ENCODE measurements at places on chromosomes 3 and 15.

DNA sequence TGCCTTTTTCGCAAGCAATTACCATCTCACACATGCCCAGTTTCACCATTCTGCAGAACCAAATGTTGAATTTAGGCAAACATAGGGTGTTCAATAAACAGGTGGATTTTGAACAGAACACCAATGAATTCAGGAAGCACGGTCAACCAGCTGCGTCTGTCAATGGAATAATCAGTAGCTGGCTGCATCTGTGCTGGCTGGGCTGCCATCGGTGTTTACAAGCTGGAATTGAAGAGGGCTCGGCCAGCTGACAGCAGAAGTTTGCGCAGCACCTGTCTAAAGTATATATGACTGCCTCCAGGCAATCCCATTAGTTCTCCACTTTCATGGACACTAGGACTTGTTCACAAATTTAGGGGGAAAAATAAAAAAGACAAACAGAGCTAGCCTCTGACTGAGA is 996.4 kb upstream of the CFAP20DC start:
- no peak for DNase-seq

DNA sequence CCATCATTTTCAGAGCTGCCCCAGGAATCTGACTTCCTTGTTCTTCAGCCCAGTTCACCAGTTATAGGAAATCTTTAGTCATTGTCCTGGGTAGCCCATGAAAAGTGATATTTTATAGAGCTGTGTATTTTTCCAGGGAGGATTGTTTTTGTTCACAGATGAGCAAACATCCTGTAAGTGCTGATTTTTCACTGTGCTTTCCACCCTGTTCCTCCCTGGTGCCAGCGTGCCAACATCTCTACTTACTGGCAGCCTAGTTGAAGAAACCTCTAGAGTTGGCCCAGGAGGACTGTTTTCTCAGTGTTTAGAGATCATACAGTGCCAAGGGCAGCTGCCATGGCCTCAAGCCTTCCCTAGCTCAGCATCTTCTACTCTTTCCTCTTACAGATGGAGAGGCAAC is 41.3 kb downstream of the ST6GAL1 start:
- no peak for DNase-seq

- DNase-seq = no peak
Measured at GRCh38 chr3:88009066-88009465, 49.7 kb downstream of the CGGBP1 start.

DNA sequence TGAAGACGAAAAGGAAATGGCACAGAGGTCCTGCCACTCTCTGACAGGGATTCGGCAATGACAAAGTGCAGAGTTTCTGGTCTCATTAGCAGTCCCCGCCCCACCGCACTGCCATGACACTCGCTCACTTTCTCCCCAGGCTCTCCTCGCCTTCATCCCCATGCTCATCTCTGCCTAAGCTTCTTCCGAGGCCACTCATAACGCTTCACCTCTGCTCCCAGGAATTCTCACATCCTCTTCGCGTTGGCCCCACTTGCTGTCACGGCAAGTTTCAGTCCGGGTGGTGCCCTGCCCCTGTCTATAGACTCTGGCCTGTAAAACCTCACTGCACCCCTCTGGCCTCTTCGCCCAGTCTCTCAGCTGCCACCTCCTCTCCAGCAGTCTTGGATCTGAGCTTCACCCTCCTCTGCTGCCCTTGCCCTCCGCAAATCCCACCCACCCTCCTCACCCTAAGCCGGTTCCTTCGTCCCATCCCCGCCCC is 654 bp downstream of the RUBCN start:
- DNase-seq = peak; percentile 43

- DNase-seq = no peak
Measured at GRCh38 chr3:158769549-158769948, 32.3 kb upstream of the MFSD1 start.

DNA sequence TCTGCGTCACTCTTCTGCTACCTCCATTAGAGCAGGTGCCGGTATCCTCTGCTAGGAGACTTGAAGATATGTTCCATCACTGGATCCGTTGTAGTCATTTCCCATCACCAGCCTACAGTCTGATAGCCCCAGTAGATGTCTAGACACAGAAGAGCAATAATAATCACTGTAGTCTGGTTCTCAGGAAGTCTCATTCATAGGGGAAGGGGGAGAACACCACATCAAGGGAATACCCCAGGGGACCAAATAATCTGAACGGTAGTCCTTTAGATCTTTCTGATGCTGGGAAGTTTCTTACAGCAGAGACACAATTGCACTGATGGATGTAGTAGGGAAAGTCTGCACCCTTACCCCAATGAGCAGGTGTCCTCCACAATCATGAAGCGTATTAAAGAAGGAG is 595.0 kb downstream of the EPHA3 start:
- no peak for DNase-seq

DNA sequence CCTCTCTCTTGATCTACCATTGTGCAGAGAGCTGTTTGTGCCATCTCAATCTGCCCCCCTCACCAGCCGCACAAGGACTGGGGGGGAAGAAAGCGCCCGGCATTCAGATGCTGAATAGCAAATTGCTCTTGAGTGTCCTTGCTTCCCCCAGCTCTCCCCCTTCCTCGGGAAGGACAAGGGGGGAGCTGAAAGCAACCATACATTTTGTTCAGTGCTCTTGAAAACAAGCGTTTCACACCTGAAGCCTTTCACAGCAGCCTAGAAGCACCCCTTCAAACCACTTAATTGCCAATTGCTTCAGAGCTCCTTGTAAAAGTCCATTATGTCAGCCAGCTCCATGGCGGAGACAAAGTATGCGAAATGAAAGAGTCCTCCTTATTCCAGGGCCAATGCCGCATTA is 540.1 kb downstream of the NR2F2 start:
- DNase-seq = no peak

GRCh38 chr3:53137221-53137620 is 7.0 kb upstream of the RFT1 start:
- DNase-seq = no peak

- no peak for DNase-seq
Measured at GRCh38 chr15:60672400-60672799, 193.5 kb upstream of the ICE2 start.

DNA sequence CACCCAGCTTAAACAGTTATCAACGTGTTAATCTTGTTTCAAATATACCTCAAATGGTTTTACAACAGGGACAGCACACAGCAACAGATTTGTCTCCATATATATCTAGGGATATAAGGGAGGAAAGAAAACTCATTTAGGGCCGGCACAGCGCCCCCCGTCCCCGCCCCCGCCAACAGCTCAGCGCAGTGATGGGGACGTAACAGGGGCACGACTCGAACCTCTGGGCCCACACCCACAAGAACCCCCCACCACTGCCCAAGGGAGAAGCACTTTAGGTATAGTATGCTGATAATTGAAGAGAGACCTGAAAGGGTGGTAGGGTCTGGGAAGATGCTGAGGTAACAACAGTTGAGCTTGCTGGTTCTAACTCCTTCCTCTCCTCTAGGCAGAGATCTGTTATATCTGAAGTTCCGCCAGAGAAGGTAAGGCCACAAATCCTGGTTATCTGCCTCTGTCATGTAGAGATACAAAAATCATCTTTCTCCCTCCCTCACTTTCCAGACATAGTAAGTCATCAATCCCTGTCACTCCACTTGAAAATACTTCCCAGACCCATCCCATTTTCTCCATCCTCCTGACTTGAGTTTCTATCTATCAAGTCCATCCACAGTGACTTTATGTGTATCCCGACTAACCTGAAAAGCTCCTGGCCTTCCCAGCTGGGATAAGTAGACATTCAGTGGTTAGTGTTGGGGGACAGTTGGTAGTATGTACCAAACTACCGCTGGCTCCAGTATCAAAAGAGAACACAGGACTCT is 126.9 kb downstream of the PDZRN3 start:
- DNase-seq = no peak

DNA sequence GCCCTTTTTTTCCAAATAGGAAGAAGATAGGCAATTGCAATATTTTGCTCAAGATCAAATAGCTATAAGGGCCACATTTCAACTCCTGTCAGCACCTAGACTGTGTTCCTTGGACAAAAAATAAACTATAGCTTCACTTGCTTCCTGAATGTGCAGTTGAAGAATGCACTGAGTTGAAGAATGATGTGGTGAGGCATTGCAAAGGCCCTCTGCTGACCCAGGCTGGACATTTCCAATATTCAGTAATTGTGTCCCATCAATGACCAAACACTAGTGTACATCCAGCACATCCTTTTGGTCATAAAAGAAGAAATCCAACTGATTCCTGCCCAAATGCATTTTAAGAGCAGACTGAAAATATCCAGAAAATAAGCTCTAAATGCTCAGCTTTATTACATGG is 424.8 kb upstream of the TGFBR2 start:
- DNase-seq = no peak

DNA sequence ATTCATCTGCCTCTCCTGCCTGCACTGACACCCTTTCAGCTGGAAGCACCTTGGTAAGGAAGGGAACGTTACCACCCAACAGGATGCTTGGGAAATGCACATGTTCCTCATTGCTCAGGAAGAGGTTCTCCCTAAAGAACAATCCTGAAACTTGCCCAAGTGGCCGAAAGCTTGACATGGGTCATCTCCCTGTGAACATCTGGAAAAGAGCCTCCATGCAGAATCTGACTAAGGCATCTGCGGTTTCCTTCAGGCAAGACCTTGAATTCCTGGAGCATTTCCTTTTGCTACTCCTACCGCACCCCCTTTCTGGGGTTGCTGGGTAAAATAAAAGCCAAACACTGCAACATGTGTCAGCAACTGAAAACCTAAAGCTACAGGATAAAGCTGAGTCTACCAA is 68.7 kb upstream of the SNRK start:
- DNase-seq = no peak

DNA sequence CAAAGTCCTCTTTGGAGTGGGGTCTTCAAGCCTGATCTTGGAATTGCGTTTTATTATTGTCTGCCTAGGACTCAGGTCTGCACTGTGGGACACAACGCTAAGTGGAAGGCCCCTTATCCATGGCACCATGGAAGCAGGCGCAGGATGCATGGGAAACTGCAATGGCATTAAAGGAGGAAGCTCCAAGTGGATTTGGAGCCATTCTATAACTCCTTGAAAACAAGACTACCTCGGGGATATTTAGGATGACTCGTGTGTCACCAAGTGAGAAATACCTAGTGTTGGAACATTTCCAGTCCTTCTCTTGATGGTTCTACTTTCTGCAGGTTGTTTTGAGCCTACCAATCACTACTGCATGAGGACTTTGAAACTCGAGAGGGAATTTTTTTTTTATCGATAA is 126.6 kb upstream of the ZBED2 start:
- no peak for DNase-seq

DNA sequence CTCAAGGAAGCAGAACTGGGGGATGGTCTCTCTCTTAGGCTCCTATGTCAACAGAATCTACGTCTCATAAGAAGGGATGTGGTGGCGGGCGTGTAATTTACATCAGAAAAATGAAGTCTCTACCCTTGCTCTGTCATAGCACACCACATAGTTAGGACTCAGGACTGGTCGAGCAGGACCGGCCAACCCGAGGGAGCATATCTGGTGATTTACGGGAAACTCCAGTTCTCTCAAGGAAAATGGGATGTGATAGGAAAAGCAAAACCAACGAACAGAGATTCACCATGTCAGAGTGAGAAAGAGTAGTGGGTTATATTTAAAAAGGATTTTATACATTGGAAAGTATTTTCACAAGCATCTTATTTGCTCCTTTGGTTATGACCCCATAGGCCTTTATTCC is 54.7 kb downstream of the IGF2BP2 start:
- DNase-seq = no peak

- no peak for DNase-seq
Measured at GRCh38 chr3:143294188-143294587, 174.6 kb downstream of the CHST2 start.

DNA sequence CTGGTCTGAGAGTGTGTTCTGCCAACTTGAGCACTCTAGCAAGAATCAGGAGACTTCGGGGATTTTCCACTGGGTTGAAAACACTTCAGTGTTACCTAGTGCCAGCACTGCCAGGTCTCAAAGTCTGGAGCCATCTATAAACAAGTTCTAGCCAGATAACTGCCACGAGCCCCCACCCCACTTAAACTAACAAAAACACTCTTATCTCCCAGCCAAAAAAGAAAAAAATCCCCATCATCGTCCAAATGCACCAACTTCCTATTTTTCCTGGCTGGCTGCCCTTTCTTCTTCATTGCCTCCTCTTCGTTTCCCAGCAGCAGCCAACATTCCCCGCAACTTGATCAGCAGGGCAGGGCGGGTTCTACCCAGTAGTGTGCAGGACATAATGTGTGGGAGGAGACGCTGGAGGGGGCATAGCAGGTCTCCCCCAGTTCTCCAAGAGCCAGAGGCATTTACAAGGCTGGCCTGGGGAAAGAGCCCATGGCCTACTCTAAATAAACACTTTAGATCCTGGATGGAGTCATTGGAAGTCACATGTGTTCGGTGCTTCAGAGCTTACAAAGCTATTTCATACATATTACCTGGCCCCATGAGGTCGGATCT is 29.5 kb downstream of the C2CD4B start:
- no peak for DNase-seq

GRCh38 chr3:41874022-41874421 is 87.9 kb downstream of the ULK4 start:
- no peak for DNase-seq

- DNase-seq = no peak
Measured at GRCh38 chr3:58560771-58561311, 16.4 kb downstream of the FAM107A start.
